HCT116 (cell line): ENCODE measurements at places on chromosomes 2 and 18. TPM values are rescaled to one million over a fixed set of nuclear protein-coding genes. Genes with fewer than 3 reads are reported as not detected.

DNA sequence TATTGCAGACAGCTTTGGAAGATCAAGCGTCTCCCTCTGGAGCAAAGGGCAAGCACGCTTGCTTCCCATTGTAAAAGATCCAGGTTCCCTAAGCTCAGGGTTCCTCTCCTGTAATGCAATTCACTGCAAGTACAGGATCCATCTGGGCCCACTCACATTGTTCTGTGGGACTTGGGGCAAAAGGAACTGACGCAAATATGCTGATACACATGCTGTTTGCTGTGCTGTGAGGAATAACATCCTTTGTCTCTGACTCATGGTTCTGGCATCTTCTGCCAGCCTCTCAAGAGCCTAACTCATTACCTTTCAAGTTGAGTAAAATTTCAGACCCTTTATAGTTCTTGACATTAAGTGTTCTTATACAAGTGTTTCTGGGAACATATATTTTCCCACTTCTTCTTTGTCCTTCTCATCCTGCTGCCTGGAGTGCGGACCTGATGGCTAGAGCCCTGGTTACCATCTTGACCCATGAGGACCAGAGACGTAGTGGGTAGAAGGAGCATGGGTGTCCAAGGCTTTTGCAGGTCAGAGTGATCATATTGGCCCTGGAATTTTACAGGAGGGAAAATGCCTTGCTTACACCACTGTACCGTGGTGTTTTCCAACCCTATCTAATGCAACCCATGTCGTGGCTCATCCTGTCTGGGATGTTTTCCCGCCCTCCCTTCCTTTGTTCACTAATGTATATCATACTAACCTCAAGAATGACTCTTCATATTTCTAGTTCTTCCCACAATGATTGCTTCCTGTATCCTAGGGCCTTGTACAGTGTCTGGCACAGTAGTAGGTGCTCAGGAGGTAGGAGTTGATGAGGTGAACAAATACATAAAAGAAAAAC is 145.7 kb upstream of the GLI2 start:
- H3K36me3 ChIP-seq: no peaks in the 10 kb centered on the region
- no peaks in the 10 kb centered on the region for H3K27me3 ChIP-seq
- no peaks in the 10 kb centered on the region for H3K4me1 ChIP-seq
- no peak for DNase-seq
- no peak overlapping the region for H3K27ac ChIP-seq

GRCh38 chr2:74619651-74620297 is 28.4 kb downstream of the M1AP start:
- H3K36me3 ChIP-seq: no peaks in the 10 kb centered on the region
- no peaks in the 10 kb centered on the region for H3K4me1 ChIP-seq
- H3K4me3 ChIP-seq: no peak overlapping the region

THOC1 gene
- total RNA-seq: 26.0 TPM

SLC35F5 gene
- 14.3 TPM for total RNA-seq

DNA sequence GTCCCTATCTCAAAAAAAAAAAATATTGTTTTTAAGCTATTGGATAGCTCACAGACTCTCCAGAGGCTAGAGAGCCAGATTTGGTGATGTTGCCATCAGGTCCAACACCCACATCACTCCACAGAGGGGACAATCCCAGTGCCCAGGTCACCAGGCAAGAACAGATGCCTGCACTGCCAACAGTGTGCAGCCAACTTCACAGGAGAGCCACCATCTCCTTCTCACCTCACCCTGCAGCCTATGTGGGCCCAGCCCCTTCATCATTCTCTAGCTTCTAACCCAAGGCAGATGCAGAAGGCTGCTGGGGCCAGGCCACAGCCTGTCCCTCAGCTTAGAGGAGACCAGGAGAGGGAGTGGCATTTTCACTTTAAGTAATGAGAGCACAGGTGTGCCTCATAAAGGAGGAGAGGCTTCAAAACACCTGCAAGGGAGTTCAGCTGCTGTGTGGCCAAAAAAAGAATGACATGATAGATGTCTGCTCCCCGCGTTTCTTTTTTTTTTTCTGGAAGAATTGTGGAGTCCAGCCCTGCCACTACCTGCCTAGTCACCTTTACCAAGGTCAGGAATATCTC is 98.0 kb upstream of the ZSWIM2 start:
- H3K4me1 ChIP-seq: no peaks in the 10 kb centered on the region
- no peak overlapping the region for H3K4me3 ChIP-seq
- H3K27ac ChIP-seq: no peak overlapping the region
- H3K27me3 ChIP-seq: no peaks in the 10 kb centered on the region
- no peaks in the 10 kb centered on the region for H3K36me3 ChIP-seq

DNA sequence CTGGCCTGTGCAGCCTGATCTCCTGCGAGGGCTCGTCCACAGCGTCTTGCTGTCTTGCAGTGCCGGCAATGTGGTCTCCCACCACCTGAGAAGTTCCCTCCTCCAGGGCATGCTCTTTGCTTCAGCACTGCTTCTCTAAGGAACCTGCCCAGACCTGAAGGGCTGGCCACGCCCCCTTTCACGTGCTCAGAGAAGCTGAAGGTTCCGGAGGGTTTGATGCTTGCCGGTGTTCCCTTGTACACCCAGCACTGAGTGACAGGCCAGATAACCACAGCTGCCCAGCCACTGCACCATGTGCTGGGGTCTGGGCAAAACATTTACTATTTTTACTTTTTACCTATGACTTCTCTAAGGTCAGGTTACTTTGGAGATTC is 1.7 kb upstream of the POLR2D start:
- no peaks in the 10 kb centered on the region for H3K27me3 ChIP-seq
- peaks cover 29% of the 10 kb centered on the region for H3K4me1 ChIP-seq
- DNase-seq: peak; percentile 37
- peaks cover 9% of the 10 kb centered on the region; the same call in 1 of the 2 replicates for H3K36me3 ChIP-seq
- no peak overlapping the region for H3K4me3 ChIP-seq

C2orf78 gene
- total RNA-seq: 1.5 TPM
